ENCODE measurements at places on chromosomes 16 and 17.

DNA sequence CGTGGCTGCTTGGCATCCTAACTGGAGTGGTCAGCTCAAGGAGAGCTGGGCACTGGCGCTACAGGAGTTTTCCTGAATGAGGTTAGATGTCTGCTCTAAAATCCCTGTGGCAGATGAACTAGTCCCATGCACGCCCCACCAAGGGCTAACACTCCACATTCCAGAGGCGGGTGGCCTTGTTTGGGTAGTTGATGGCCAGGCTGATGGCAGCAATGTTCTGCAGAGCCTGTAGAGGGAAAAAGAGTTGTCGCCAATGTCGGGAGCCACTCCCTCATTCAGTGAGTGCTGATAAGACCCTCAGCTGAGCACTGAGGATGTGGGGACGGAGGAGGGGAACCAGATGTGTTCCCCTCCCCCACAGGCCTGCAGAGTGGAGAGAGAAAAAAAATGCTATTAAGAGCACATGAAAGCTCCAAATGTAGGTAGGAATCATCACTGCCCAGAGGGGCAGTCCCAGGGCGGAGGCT, 42.5 kb upstream of the ATP2A3 start:
- no peak for DNase-seq

DNA sequence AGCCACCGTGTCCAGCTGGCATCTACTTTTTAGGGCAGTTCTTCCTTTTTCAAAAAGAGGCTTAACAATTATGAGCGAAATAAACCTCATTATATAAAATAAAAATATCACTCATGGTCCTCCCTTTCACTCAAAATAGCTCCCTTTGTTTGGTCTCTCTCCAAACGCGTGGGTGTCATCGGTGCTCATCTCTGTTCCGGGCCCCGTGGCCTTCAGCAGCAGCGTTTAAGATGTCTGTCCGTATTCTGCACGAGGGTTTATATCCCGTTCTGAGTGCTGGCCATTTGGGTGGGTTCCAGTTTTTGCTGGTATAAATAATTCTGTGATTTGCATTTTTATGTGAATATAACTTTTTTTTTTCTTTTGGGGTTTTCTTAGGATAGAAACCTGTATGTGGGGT, 33.4 kb downstream of the PRMT7 start:
- DNase-seq: no peak

DNA sequence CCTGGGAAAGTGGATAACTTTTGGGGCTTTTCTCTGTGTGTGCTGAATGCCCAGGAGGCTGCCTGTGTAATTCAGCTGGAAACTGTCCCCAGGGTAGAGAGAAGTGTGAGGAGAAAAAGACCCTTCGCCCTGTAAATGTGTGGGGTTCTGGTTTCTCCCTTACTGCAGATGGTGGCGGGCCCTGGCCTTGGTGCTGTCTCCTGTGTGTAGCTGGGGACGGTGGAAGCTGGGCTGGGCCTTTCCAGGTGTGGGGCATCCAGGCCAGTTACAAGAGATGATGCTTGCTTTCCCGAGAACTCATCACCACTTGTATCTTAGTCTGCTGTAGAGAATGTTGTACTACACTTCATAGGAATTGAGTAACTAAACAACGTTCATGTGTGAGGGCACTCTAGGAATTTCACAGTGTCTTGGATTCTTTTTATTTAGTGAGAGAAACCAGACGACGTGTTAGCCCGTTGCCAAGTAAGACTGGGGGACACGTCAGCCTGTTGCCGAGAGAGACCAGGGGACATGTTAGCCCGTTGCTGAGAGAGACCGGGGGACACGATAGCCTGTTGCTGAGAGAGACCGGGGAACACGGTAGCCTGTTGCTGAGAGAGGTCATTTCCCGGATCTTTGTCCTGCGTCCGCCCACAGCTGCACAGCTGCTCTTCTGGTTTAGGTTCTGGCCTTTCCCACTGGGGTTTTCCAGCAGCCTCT, 43.1 kb downstream of the TBCD start:
- no peak for DNase-seq

DNA sequence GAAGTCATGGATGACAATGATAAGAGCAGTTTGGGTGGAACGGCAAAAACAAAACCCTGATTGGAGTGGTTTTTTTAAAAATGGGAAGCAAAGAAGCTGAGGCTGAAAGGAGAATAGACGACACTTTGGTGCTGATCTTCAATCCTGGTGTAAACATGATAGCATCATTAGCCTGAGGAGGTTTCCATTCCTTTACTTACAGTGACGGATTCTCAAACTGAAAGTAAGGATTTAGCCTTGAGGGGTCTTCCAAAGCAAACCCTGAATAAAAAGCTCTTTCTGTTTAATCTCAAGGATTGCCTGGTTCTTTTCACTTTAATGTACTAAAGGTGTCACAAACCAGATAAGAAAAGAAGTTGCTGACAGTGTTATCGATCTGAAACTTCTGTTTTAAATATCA, 69.3 kb downstream of the KCNJ2 start:
- DNase-seq: no peak

- DNase-seq: no peak
Observed at GRCh38 chr17:75508931-75509361, 6.4 kb downstream of the CASKIN2 start.

DNA sequence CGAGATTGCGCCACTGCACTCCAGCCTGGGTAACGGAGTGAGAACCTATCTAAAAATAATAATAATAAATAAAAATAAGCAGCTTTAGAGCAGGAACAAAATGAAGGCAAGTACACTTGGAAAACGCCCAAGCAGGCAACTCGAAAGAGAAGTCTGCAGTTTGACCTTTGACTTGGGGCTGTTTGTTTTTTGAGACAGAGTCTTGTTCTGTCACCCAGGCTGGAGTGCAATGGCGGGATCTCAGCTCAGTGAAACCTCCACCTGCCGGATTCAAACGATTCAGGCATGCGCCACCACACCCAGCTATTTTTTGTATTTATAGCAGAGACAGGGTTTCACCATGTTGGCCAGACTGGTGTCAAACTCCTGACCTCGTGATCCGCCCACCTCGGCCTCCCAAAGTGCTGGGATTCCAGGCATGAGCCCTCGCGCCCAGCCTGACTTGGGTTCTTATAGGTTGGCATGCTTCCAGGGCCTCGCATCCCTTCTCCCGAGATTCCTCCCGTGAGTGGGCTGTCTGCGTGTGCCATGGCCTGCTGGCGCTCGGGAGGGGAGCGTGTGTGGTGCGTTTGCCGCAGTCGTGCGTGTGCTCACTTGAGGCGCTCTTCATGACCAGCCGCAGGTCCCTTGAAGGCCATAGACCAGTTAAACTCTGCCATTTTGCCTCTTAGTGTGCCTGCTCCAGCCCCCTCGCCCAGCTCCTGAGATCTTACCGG, 18.4 kb upstream of the UBE2I start:
- no peak for DNase-seq

DNA sequence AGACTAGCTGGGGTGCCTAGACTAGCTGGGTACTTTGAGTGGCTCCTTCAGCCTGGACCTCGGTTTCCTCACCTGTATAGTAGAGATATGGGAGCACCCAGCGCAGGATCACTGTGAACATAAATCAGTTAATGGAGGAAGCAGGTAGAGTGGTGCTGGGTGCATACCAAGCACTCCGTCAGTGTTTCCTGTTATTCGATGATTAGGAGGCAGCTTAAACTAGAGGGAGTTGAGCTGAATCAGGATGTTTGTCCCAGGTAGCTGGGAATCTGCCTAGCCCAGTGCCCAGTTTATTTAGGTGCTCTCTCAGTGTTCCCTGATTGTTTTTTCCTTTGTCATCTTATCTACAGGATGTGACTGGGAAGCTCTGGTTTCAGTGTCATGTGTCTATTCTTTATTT, 8.4 kb upstream of the TMEM235 start:
- no peak for DNase-seq

DNA sequence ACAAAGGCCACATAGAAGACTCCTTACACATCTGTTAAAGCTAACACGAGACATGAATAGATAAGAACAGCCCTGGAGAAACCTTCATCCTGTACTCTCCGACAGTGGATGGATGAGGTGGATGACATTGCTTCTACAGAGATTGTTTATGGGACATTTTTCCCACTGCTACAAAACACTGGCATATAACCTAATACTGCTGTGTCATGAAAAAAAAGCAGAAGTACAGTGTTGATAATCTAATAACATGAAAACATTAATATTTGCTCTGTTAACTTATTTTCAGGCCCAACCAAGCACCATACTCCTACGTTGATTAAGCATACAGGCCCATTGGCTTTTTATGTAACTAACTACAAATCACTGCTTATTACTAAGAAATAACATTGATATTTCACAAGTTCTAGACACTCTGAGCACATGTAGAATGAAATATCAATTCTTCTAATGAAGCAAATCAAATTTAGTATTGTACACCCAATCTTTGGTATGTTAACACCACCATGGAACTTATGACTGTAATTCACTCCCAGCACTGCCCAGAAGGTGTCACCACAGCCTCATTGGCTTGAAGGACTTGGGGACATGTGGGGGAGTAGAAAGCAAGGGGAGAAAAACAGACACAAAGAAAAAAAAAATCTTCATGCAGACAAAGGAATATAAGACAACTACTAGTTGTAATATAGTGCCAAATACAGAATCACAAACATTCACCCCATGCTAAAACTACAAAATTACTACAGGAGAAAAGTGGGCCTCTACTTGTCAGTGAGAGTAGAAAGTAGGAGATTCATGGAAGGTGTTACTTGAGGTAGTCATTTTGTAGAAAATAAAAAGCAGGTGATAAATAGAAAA, 330.0 kb upstream of the PMFBP1 start:
- DNase-seq: peak; percentile 6

- DNase-seq: no peak
Observed at GRCh38 chr17:6070913-6071511, 833 bp downstream of the WSCD1 start.

DNA sequence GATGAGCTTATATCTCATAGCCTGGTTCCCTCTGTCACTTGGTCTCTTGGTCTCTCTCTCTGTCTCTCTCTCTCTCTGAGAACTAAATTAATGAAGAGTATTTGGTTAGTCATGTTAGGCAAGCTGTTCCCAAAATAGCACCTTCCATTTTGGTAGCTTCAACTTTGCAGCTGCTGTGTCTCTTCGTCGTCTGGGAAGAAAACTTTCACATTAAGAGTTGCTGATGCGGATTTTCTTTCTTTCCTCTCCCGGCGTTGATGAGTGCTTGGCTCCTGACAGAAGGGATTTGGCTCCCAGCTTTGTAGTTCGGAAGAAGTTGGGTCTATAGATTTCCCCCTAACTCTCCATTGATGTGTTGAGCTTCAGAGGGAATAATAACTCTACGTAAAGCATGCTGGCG, at the start of gene RBFOX1:
RBFOX1 (plus strand) TSS at position 235 of the 400 bp plus-strand sequence.
- no peak for DNase-seq

GRCh38 chr16:77499373-77500285, 64.8 kb upstream of the ADAMTS18 start:
- no peak for DNase-seq

DNA sequence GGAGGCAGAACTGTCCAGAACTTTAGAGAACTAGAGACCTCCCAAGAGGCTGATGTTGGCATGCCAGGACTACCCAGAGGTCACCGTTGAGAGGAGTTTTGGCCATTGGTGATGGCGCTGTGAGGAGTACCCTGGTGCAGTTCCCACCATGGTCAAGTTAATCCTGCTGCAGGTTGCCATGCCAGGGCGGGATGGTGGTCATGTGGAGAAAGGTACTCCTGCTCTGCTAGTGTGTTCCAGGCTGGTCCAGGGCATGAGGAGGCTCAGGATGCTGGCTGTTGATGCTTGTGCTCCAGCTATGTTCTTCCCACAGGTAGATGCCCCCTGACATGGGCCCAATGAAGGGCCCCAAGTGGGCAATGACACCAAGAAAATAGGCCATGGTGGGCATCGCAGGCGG, 4.1 kb upstream of the PHF12 start:
- no peak for DNase-seq

GRCh38 chr16:14548933-14549788, 80.9 kb downstream of the PARN start:
- DNase-seq: no peak

GRCh38 chr16:49524947-49525315, 151.3 kb downstream of the C16orf78 start:
- no peak for DNase-seq

DNA sequence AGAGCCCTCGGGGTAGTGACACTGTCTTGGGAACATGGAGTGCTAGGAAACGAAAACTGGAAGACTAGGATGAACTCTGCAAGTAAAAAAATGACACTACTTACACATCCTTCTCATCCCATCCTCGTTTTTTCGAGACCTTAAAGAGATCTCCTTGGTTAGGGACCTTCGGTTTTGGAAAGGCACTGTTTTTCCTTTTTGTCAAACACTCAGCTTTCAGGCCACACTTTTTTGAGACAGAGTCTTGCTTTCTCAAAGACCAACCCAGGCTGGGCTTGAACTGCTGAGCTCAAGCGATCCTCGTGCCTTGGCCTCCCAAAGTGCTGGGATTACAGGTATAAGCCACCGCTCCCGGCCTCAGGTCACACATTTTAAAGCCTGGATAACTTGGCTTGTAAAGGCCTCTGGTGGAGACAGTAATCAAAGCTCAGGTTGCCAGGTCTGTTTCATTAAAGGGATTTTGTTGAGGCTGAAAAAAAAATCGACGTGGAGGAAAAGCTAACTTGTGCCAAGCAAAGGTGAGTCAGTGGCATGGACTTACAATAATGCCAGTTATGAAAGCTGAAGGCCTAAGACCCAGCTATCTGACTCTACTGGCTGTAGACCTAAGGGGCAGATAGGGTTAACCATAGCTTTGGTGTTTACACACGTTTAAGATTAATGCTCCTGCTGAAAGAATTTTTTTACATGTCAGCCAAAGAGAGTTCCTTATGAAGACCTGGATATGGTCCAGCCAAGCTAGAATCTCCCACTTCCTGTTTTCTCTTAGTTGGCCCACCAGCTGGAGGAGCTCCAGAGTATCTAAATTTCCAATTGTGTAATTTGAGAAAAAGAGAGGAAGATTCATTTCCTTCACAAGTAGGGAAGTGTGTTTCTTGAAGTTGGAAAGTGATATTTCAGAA, 823 bp downstream of the NBR1 start:
- no peak for DNase-seq

GRCh38 chr17:36057911-36058310, 6.2 kb upstream of the CCL18 start:
- no peak for DNase-seq

GRCh38 chr16:66422366-66422765, 4.7 kb upstream of the BEAN1 start:
- no peak for DNase-seq

DNA sequence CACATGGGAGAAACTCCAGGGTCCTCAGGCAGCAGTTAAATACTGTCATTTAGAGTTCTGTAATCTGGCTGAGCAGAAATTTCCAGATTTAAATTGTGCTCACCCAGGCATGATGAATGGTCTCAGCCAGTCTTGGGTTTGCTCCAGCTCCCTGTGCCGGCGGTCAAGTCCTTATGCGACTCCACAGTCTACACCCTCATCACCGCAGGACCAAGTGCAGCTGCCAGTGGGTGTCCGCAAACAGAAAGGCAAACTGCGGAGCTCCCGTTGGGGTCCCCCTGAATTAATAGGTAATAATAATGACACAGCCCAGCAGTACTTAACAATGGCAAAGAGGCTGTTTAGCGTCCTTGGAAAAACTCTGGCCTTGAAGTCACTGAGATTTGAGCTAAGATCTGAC, 3.9 kb upstream of the CACNG4 start:
- no peak for DNase-seq

Measured in stimulated activated CD4-positive, alpha-beta T cell treated with anti-CD3 and anti-CD28 coated beads, TNF-alpha, amount 100 ng/mL, for 48 hours (primary cell).